Esophagus squamous epithelium (tissue), 5 donors: ENCODE measurements at places on chromosomes 5 and 9. TPM values are rescaled to one million over a fixed set of nuclear protein-coding genes. Genes with fewer than 3 reads are reported as not detected.

GRCh38 chr9:114732823-114733222 lies 50.8 kb upstream of the TEX48 start:
- no peak for DNase-seq

The NUTM2F gene
- not detected for total RNA-seq

DNA sequence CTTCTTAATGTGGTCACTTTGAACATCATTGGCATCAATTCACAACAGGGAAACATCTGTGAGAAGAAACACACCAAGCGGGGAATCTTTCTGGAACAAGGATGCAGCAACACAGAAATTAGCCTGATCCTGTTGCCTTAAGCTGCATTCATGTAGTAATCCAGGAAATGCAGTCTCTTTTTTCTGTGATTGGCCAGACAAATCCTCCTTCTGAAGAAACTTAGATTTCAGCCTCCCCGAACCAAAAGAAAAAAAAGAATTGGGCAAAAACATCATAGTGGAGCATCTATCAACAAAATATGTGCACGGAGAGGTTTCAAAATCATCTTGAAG lies 7.2 kb upstream of the XPA start:
- no peak for DNase-seq

The TMEM215 gene
- not detected for total RNA-seq

DNA sequence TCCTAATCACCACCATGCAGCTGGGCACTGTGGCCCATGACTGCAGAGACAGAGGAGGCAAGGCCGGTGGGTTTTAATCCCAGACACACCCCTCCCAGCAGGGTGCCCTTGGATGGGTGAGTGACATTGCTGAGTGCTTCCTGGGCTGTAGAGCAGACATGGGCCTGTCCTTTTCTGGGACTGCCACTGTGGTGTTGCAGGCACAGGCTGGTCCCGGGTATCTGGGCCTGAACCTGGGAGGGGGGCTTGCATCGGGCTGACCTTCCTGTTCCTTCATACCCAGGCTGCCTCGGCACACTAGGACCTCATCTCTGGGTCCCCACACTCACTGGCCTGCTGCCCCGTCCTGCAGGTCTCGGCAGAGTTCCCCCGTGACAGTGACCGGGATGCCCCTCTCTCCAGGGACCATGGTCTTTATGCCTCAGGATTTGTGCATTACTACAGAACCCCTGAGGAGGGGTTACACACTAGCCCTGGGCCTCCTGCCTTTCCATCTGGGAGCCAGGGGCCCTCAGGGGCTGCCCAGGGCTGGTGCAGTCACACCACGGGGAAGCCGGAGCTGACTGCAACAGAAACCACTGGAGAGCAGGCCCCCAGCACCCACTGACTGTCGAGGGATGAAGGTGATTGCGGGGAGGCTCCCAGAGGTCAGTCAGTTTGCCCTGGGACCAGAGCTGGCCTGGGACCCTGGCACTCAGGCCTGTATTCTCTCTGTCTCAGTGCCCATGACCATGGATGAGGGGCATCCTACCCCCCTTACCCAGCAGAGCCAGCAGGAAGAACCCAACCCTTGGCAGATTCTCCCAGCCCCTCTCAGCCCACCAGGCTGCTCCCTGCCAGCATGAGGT lies 8.9 kb upstream of the SLC25A48 start:
- DNase-seq = no peak
